ENCODE measurements at places on chromosomes 13 and 19.
A peak's percentile ranks its signal among the peaks of the same experiment; 100 is the strongest.

- no peak for DNase-seq
Measured at GRCh38 chr13:100875392-100876043, 200.9 kb upstream of the TMTC4 start.

GRCh38 chr19:35703343-35703742 is 1.0 kb upstream of the ZBTB32 start:
- no peak for DNase-seq

GRCh38 chr13:100619940-100620339 is 31.4 kb upstream of the GGACT start:
- no peak for DNase-seq

GRCh38 chr13:110576070-110576394 is 14.5 kb upstream of the RAB20 start:
- no peak for DNase-seq

DNA sequence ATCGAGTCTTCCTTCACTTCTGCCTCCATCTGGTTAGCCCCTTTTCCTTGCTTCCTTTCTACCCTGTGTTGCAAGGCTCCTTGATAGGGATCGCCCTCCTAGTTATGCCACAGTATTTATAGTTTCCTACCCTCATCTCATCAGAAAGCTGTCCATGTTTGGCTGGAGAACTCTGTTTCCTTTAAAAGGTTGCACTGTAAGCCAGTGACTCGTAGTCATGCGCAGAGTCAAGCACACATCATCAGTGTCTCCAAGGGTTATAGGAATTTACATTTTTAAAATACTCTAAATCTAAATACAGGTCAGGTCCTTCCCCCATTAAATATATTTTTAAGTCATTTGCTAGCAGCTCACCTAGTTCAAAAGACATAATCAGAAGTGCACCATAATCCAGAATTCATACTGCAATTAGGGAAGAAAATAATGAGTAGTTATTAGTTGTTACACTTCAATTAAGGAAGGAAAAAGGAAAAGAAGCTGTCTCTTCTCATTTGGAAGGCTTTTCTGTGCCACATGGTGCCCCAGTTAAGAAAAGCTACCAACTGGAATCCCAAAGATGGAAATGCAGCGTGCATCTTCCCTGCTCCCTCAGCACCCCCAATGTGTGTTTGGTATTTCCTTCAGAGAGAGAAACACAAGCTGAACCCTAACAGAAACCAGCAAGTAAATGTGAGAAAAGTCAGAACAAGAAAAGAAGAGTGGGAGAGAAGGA is 81.0 kb downstream of the GPR12 start:
- no peak for DNase-seq

DNA sequence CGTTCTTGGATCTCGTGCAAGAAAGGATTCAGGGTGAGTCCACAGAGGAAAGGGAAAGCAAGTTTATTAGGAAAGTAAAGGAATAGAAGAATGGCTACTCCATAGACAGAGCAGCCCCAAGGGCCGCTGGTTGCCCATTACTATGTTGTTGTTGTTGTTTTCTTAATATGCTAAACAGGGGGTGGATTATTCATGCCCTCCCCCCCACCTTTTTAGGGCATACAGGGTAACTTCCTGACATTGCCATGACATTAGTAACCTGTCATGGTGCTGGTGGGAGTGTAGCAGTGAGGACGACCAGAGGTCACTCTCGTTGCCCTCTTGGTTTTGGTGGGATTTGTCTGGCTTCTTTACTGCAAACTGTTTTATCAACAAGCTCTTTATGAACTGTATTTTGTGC is 29.1 kb upstream of the PCDH9 start:
- no peak for DNase-seq

DNA sequence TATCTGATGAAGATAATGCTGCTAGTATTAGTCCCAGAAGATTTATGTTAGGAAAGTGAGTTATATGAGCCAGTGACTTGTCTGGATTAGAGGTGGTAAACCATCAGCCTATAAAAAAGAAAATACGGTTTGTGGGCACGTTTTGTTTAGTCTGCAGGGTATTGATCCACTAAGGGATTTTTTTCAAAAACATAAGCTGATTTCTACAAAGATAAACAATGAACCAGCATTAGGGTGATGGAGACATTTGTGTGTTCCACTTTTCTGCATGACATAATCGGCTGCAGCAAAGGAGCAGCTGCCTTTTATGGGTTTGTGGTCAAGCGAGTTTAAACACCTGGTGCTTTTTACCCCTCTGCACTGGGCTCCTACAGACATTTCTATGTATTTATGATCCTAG is 836.4 kb upstream of the GPC6 start:
- no peak for DNase-seq

- no peak for DNase-seq
Measured at GRCh38 chr13:60501236-60501635, 104.2 kb downstream of the TDRD3 start.

- DNase-seq, result no peak
Measured at GRCh38 chr13:113851826-113852535, 11.9 kb downstream of the GAS6 start.

GRCh38 chr13:113822266-113822665 is 41.6 kb downstream of the GAS6 start:
- no peak for DNase-seq

DNA sequence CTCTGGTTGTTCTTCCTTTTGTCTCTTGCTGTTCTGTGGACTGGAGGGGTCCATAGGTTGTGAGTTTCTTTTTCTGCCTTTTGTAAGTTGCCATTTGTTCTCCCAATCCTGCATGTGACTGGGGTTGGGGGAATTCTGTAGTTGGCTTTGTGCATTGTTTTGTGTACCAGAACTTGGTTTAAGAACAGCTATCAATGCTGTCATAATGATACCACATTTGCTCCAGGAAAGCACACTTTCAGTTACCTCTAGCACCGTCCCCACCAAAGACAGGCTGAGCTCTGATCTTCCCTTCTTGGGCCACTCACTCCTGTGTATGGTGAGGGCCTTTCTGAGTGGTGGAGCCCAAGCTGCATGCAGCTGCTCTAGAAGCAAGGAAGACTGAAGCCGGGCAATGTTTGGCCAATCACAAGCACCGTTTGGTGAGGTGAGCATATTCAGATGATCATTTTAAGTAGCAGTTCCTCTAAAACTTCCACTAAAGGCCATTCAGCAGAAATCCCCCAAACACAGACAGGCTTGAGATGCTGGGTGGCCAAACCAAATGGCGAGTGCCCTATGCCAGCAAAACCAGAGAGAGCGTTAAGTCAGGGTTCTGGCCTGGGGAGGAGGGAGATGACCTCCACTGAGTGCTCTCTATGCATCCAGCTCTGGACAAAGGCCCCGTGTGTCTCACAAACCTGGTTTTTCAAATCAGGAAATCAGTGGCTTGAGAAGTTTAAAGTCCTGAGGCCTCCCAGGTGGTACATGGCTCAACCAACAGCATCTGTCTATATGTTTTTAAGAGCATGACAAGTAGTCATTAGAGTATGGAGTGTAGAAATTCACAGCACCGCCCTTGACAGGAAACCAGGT is 120.7 kb upstream of the SPATA13 start:
- peak; percentile 88 for DNase-seq

GRCh38 chr19:16782719-16783118 is 46.5 kb upstream of the SIN3B start:
- DNase-seq, result no peak

- DNase-seq, result no peak
Measured at GRCh38 chr19:18876865-18877264, 19.1 kb downstream of the CERS1 start.

GRCh38 chr13:103099722-103100293 is 33.6 kb upstream of the SLC10A2 start:
- DNase-seq, result no peak

DNA sequence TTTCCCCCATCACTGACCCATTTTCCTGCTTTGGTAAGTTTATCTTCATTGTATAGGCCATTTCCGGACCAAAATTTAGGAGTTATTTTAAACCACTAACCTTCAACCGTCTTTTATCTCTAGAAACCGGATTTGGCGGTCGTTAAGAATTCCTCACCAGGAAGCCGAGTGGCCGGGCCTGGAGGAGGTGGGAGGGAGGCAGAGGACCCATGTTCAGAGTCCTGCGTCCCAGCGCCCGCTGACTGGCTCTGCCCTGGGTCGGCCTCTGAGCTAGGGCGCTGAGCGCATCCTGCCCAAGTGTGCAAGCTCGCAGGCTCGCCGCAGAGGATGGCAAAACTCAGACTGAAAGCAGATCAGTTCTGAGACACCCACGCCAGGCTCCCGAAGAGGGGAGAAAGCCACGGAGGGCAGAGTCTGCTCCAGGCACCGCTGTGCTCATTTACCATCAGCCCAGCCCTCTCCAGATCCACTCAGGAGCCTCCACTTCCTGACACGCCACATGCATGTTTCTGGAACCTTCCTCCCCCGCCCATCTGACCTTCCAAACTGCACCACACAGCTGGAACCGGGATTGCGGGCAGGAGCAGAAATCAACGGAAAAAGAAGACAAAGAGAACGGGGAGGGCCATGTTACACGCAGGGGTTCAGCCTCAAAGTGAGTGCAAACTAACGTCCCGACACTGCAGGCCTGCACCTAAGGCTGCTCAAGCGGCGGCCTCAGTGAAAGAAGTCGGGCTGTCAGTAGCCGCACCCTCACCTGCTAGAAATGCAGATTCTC is 8.3 kb downstream of the COL4A1 start:
- DNase-seq, result no peak

DNA sequence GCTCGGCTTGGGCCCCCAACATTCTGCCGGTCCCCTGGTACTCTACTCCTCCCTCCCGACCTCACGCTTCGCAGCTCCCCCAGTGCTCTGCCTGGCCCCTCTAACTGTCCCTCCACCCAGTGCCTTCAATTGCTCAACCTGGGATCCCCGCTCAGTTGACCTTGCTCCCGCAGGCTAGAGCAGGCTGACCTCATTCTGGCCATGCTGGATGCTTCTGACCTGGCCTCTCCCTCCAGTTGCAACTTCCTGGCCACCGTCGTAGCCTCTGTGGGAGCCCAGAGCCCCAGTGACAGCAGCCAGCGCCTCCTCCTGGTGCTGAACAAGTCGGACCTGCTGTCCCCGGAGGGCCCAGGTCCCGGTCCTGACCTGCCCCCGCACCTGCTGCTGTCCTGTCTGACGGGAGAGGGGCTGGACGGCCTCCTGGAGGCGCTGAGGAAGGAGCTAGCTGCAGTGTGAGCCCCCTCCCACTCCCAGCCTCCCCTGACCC is 3.6 kb downstream of the GTPBP3 start:
- DNase-seq, result no peak

- no peak for DNase-seq
Measured at GRCh38 chr13:90238413-90238812, 1109.1 kb upstream of the MIR17HG start.

DNA sequence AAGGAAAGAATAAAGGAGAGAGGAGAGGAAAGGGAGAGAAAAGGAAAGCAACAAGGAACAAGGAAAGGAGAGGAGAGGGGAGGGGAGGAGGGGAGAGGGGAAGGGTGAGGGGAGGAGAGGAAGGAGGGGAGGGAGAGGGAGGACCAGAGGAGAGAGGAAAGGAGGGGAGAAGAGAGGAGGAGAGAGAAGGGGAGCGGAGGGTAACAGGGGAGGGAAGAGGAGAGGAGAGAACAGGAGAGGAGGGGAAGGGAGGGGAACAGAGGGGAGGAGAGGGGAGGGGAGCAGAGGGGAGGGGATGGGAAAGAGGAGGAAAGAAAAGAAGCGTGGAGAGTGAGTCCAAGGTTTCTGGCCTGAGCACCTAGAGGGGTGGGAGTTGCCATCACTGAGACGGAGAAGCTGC is 26.7 kb downstream of the FAAP24 start:
- DNase-seq, result no peak

DNA sequence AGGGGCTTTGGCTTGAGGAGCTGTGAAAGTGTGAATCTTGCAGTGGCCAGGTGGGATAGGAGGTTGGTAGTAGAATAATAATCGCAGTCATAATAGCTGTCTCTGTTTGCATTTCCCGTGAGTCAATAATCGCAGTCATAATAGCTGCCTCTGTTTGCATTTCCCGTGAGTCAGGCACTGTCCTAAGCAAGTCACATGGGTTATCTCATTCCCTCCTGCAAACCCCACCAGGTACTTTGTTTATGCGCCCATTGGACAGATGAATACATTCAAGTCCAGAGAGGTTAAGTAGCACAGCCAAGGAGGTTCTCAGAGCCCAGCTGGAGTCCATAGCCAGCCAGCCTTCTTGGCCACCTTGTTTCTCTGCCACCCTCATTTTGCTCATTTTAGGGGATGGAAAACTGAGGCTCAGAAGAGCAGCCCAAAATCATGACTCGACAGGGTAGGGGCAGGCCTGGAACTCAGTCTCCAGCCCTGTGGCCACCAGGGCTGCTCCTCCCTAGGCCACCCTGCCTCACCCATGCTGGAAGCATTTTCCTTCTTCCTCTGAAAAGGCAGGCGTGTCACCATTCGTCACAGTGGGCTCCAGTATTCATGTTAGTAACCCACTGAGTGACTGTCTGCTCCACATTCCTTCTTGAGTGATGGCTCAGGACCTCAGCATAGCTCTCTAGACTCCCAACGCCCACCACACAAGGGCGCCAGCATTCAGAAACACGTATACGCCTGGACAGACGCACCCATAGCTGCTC is 206.2 kb downstream of the URI1 start:
- DNase-seq, result no peak

- DNase-seq, result no peak
Measured at GRCh38 chr13:51006067-51006845, 96.7 kb downstream of the RNASEH2B start.

GRCh38 chr13:94813920-94814475 is 101.7 kb upstream of the SOX21 start:
- DNase-seq, result no peak

DNA sequence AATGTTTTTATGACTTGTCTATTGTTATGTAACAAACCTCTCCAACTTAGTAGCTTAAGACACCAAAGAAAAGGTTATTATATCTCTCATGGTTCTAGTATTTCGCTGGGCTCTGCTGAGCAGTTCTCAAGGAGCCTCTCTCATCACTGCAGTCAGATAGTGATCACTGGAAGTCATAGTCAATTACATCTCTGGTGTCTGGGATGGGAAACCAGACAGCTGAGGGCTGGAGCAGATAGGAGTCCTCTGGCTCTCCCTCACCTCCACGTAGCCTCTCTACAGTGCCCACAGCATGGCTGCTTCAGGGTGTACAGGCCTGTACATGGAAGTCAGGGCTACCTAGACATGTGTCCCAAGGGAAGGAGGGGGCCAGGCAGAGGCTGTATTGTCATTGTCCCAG is 507.5 kb downstream of the MYO16 start:
- no peak for DNase-seq

- no peak for DNase-seq
Measured at GRCh38 chr19:56263319-56263718, 9.2 kb upstream of the EDDM13 start.

GRCh38 chr19:43028866-43029265 is 2.6 kb upstream of the PSG11 start:
- no peak for DNase-seq

GRCh38 chr19:4800591-4801081 is 9.1 kb downstream of the FEM1A start:
- DNase-seq, result no peak
